ENCODE measurements at places on chromosomes 1 and 21.
A peak's percentile ranks its signal among the peaks of the same experiment; 100 is the strongest.

DNA sequence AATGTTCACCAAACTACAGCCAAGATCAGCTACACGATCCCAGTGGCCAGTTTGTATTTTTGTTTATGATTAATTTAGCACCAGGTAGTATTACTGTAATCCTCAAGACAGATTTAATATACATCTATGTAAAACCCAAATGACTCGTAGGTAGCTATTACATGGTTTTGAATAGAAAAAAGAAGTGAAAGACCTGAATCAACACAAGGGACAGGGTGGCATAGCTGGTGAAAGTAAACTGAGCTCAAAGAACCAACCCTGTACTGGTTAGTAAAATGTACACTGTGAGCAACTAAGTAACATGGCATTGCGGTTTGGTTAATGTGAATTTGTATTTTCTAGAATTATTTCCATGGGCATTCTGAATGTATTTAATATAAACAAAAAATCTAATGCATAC is 8.8 kb downstream of the GPATCH2 start:
- no peak for DNase-seq

- no peak for DNase-seq
These were observed 20.9 kb upstream of the C2CD2 start for GRCh38 chr21:41974752-41975053.

DNA sequence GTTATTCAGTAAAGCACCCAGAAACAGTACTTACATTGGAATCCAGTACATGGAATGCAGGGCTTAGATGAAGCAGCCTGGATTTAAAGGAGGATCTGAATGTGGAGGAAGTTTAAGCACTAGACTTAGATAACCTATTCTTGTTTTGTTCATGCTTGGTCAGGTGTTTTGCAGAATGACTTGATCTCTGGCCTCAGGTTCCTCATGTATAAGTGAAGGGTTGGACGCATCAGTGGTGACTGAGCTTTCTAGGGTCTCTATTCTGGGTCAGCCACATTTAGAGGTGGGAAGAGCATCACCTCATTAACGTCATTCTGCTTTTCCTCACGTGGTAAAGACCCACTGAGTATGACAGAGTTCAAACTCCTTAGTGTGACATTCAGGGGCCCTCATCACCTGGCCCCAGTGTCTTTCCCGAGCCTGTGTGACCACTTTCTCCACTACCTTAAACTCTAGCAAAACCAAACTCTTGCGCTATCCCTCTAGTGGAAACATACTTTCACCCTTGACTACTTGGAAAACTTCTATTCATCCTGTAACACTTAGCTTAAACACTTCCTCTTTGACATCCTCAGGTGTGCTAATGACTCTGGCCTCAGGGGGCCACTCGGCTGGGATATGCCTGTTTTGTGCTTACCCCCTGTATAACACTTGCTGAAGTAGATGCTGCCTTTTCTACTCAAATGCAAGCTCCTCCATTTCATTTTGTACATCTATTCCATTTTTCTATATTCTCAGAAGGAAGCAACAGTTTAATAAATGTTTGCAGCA is 871 bp upstream of the ERICH3 start:
- no peak for DNase-seq

DNA sequence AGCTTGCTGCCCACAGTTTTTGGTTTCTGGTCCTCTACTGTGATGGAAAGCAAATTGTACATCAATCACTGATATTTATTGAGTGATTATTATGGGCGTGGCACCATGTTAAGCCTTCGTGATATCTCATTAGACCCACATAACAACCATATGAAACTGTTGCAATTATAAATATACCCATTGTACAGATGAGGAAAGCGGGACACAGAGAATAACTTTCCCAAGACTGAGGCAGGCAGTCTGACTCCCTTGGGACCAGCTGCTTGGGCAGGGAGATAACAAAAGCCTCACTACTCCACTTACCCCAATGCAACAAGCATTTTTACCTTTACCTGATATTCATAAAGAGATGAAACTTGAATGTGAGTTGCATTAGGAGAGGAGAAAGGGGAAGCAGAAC is 4.3 kb upstream of the CASZ1 start:
- no peak for DNase-seq

- DNase-seq: no peak
These were observed 17.5 kb downstream of the PTGFRN start for GRCh38 chr1:116927049-116927798.

DNA sequence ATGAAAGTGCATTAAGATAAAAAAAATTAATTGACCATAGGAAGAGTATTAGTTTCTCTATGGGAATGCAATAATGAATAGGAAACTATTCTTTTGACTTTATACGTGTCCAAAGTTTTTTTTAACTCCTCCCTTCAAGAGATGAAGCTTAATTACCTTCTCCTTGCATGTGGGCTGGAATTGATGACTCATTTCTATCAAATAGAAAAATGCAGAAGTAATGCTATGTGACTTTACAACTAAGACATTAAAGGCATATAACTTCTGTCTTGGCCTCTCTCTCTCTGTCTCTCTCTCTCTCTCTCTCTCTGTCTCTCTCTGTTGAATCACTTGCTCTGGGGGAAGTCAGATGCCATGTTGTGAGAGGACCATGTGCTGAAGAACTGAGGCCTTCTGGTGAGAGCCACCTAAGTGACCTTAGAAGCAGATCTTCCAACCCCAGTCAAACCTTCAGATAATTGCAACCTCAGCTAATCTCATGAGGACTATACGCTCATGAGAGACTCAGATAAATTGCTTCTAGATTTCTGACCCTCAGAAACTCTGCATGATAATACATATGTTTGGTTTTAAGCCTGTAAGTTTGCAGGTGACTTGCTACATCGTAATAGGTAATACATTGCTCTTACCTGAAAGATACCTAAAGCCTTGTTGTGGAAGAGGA is 414.2 kb downstream of the KCNT2 start:
- no peak for DNase-seq

DNA sequence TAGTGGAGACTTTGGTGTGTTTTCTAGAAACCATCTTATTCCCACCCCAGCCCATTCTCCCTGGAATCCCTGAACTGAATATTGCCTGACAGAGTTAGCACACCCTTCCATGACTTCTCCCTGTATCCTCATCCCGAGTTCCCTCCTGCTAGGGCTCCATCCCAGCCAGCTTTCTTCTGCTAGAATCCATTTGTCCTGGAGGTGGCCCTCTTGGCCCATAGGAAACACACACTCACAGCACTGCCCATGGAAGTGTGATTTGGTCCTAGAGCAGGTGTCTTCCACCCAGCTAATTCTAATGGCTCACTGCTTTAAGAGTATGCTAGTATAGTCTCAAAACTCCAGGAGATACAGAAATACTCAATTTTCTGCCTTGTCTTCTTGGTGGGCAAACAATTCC is 4.1 kb downstream of the KRTAP15-1 start:
- DNase-seq: no peak

- peak; percentile 98 for DNase-seq
These were observed 60.0 kb upstream of the C1orf105 start for GRCh38 chr1:172360511-172360910.

GRCh38 chr1:51784997-51785421 is 93.5 kb downstream of the NRDC start:
- no peak for DNase-seq

GRCh38 chr1:172622541-172622940 is 36.4 kb upstream of the FASLG start:
- no peak for DNase-seq

GRCh38 chr1:201348211-201348566 is 29.3 kb downstream of the TNNT2 start:
- DNase-seq: peak; percentile 38

GRCh38 chr1:206696812-206697585 is 12.3 kb downstream of the MAPKAPK2 start:
- no peak for DNase-seq

- no peak for DNase-seq
These were observed 2.7 kb downstream of the PLEKHG5 start for GRCh38 chr1:6488602-6489382.

GRCh38 chr1:38852780-38853179 is 6.8 kb downstream of the RRAGC start:
- no peak for DNase-seq

- DNase-seq: no peak
These were observed 44.0 kb downstream of the LYST start for GRCh38 chr1:235822685-235823084.

GRCh38 chr1:67741121-67741520 is 56.1 kb downstream of the GADD45A start:
- DNase-seq: no peak

DNA sequence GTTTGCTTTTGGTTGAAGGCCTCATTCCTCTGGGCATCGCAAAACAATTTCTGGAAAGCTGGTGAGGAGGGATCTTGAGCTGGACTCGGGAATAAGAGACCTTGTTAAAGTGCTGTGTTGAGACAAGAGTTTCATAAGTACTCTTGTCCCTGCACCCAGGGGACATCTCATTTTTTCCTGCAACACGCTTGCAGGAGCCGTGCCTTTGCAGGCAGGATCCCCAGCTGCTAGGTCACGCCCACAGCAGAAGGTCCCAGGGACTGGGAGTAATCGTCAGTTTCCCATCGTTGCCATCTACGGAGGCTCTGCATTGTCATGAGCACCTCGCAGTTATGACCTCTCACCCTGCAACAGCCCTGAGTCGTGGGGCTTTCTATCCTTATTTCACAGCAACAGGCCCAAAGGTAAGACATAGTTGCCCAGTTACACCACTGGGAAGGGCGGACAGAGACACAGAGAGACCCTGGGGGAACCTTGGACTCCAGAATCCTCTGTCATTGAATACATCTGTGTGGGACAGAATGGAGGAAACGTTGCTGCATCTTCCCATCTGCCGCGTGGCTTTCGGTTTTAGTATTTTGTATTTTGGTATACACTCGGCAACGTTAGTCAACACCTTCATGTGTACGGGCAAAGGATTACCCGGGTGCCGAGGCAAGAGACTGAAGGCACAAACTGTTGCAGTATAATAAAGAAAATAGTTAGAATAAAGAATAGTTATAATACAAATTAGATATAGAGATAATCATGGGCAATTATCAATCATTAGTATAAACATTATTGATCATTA is 60.4 kb upstream of the DMRTB1 start:
- DNase-seq: peak; percentile 78

- DNase-seq: peak; percentile 76
These were observed 57.6 kb upstream of the KIF1B start for GRCh38 chr1:10152709-10153284.

DNA sequence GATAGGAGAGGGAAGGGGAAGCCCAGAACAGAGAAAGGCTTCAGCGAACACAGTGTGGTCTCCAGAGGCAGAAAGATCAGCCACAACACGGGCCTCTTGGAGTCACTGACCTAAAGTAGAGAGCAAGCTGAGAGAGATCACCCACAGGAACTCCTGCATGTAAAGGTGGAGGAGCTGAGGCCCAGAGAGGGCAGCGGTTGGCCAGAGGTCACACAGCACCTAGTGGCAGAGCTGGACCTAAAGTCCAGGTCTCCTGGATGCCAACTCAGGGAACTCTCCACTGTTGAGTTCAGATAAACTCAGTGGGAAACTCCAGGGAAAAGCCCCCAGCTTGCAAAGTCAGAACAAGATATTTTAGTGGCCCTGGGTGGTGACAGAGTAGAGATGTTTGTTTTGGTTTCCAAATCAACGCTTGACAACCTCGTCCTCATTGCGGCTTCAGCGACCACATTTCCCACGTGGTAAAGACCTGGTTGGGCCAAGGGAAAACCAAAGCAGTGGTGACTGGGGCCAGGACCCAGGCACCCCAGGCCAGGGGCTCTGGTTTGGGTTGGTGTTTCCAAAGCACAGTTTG is 4.6 kb downstream of the IFFO2 start:
- no peak for DNase-seq

- DNase-seq: no peak
These were observed 206.7 kb downstream of the SETD4 start for GRCh38 chr21:35853321-35854239.

DNA sequence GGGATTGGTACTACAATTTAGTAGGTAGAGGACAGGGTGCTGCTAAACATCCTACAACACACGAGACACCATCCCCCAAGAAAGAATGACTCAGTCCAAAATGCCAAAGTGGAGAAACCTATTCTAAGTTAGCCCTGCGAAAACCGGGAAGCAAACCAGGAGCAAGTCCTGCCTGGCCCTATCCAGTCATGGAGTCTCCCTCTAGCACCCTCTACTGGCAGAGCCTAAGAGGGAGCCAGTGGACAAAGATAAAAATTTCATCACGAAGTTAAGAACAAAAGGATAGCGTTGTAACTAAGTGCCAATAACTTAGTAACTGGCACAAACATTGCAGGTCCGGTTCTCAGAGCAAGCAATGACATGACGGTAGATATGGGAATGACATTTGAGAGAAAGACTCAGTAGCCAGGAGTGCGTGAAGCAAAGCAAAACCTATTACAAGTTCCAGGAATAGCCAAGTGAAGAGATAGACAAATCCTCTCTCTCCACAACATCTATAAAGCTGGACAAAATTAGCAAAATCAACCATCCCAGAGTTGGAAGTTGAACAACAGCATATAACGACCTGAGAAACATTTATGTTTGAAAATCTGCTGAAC is 383.5 kb downstream of the OMA1 start:
- DNase-seq: peak; percentile 68

- DNase-seq: no peak
These were observed 6.1 kb upstream of the RIPPLY3 start for GRCh38 chr21:37000381-37000780.

DNA sequence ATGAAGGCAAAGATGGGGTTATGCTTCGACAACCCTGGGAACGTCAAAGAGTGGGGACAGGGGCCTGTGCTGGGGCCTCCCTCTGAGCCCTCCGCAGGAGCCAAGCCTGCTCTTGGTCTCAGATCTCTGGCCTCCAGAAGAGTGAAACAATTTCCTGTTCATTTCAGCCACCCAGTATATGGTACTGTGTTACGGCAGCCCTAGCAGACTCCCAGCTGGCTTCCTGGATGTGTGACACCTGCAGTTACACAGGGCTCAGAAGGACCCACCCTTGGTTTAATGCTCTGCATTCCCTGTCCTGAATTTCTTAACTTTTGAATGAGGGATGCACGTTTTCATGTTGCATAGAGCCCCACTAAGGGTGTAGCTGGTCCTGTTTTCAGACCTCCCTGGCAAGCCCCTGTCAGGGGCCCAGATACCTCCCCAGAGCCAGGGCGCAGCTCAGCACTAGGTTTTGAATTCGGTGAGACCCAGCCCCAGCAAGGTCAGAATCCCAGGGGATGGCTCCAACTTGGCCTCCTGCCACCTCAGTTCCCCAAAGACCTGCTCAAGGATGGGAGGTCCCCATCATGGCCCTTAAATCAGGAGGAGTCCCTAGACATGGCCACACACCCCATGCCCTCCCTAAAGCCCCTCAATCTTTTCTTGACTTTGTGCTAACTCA is 79.0 kb upstream of the IFFO2 start:
- DNase-seq: no peak

GRCh38 chr21:46152927-46153246 is 2.5 kb downstream of the FTCD start:
- DNase-seq: no peak

DNA sequence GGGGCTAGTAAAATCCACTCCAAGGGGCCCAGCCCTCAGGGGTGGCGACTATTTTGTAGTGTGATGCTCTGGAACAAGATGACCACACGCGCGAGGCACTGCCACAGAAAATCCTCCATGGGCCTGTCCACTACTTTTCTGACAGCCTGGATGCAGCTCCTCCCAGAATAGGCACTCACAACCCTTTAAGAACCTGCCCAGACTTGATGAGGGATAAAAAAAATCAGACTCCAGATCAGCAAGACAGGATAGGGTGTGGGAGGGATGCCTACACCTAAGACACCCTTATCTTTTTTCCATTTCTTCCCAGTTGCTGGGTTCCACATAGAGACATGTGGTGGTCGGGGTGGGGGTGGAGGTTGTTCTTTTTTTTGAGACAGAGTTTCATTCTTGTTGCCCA is 33.5 kb downstream of the PCAT6 start:
- no peak for DNase-seq

- no peak for DNase-seq
These were observed 12.7 kb upstream of the TAS1R2 start for GRCh38 chr1:18872071-18872611.

- DNase-seq: no peak
These were observed 33.1 kb upstream of the FOXO6 start for GRCh38 chr1:41328001-41328615.

Measured in HAP-1 (cell line).